ENCODE measurements at places on chromosomes 2 and 18.

DNA sequence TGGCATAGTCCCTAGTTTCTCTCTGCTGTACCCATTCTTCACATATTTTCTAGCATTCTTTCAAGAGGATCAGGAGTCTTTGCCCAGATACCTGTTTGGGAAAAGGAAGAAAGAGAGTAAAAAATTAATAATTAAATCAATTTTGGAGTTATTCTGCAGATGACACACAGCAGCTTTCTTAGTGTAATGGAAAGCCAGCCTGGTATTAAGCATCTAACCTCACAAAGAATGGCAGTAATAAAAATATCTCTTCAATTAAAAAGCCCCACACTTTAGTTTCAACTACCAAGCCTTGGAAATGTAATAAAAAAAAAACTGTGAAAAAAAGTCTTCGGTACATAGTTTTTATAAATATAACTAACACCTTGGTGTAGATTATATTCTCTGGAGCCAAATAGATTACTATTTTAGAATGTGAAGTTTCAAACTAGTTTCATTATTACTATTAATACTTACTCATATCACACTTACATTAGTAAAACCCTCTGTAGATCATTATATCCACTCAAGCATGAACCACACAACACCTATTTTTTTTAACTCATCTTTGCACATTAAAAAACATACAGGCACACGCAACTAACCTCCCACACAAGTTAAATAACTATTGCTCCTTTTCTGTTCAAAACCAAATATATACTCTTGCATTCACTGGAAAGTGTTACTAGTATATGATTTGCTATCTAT is 90.9 kb downstream of the GPD2 start:
- no peak for DNase-seq

DNA sequence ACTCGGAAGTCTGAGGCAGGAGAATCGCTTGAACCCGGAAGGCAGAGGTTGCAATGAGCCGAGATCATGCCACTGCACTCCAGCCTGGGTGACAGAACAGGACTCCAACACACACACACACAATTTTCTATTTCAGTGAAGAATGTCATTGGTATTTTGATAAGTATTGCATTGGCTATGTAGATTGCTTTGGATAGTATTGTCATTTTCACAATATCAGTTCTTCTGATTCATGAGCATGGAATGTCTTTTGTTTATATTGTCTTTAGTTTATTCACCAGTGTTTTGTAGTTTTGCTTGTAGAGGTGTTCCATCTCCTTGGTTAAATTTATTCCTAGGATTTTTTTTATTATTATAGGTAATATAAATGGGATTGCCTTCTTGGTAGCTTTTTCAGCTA is 693.4 kb upstream of the SYT4 start:
- DNase-seq: no peak

GRCh38 chr2:151189125-151189524 is 72.5 kb downstream of the RBM43 start:
- DNase-seq: no peak

DNA sequence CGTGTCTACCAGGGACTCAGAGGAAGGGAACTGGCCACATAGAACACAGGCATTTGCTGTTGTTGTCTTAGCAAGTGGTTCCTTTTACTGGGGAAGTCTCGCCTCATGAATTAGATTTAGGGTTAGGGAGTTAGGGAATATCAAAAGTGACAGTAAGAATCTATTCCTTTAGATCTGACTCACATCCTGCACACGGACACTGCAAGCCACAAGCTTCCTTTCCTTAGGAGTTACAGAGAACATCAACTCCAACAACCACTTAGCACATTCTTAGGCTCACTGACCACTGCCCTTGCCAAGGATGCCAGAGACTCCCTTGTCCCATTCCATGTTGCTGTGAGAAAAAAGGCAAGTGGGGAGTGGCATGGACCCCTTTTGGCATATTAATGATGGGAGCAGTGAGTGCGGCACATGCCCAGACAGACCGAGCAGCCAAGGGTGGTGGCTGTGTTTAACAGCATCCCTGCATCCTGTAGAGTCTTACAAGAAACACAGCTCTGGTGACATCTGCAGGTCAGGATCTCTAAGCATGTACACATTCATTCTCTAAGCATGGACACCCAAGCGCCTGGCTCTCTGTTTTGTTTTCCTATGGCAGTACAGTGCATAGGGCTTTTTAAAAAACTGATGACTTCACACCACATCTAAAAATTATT is 745.6 kb upstream of the RAB6C start:
- DNase-seq: peak; percentile 13

GRCh38 chr2:209505410-209505809 is 81.6 kb downstream of the MAP2 start:
- no peak for DNase-seq

GRCh38 chr2:25230198-25230947 is 62.0 kb upstream of the POMC start:
- peak; percentile 9 for DNase-seq

- DNase-seq: no peak
Measured at GRCh38 chr18:54086046-54086802, 138.2 kb downstream of the MBD2 start.

DNA sequence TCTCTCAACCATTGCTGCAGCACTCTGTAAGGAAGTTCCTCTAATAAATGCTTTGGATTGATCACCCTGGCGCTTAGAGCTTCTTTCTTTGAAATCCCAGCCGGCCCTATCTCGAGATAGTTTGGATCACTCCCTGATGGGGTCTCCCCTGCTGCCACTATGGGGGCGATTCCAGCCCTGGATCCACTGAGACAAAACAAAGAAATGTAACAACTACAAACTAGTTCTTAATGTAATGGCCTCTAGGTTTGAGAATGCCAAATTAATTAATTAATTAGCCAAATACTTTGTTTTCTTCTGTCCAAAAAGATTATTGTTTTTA is 15.2 kb downstream of the SRSF7 start:
- DNase-seq: no peak

DNA sequence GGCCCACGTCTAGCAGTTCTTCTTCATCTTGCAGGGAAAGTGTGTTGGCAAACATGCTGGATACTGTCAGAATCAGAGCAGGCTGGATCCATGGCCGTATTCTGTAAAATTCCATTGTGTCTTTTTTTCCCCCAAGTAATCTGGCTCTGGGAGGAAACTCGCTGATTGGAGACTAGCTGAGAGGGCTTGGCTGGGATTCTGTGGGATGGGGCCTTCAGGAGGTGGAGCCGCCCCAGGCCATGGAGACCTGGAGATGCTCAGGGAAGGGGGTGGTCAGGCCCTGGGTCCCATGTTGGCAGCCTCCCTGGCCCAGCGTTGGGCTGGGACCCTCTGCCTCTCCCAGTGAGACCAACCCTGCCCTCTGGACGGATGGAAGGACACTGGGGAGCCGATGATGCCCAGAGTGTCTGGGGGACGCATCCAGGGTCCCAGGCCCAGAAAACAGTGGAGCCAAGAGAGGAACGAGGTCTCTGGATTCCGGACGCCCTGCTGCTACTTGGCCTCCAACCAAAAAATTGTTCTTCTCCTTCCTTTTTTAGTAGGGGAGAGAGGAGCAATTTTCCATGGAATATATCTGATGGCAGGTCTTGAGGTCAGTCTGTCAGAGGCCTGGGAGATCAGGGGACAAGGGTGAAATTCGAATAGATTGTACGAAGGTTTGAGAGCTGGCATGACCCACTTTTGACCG is 114.5 kb downstream of the AGAP1 start:
- no peak for DNase-seq

DNA sequence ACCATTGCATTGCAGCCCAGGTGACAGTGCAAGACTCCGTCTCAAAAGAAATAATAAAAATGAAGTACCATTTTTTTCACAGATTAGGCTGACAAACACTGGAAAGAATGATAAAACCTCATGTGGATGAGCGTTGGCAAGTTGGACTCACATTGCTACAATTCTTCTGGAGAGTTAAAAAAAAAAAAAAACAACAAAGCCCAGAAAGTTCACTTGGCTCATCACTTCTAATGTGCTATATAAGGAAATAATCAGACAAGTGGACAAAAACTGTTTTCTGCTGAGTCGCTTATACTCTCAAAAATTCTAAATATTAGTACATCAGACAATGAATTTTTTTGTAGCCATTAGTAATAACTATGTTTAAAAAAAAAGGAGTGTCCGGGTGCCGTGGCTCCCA is 38.4 kb downstream of the PKP4 start:
- DNase-seq: no peak

- DNase-seq: no peak
Measured at GRCh38 chr18:76234676-76235060, 260.4 kb downstream of the ZNF516 start.

DNA sequence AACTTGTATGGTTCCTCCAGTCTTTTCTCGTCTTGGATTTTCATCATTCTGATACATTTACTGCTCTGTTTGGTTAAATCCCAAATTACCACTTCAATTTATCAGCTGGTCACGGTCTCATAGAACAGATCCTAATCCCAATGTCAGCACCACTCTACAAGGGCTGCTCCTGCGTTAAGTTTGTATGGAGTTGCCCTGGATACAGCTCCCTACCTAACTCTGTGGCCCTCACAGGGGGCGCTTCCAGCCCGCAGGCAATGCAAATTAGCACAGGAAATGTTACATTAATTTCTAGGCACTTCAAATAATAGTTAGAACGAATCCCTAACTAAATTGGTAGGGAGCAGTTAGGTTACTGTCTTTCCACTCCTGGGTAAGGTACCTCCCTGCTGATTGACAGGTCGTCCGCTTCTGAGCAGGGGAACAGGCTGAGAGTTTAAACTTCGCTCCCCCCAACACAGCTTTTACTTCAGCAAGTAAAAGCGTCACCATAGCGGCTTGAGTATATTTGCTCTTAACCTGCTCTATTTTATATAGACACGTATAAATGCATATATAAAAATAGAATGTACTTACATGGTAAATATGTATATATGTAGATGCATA is 238.5 kb upstream of the FANCL start:
- no peak for DNase-seq

DNA sequence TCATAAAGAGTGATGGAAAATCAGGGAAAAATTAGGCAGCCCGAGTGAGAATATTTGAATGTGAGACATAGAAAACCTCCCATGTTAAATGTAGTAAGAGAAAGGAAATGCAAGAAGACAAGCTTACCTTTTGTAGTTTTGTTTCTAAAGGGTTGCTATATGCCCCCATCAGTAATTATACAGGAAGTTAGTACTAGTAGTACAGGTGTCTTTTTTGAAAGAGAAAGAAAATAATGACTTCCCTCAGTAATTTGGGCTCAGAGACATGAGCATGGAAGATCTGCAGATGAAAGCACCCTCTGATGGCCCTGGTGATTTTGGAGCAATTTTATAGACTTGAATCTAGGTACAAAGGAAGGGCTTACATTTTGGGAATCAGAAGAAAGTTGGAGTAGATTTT is 80.8 kb downstream of the RHBDD1 start:
- DNase-seq: no peak

DNA sequence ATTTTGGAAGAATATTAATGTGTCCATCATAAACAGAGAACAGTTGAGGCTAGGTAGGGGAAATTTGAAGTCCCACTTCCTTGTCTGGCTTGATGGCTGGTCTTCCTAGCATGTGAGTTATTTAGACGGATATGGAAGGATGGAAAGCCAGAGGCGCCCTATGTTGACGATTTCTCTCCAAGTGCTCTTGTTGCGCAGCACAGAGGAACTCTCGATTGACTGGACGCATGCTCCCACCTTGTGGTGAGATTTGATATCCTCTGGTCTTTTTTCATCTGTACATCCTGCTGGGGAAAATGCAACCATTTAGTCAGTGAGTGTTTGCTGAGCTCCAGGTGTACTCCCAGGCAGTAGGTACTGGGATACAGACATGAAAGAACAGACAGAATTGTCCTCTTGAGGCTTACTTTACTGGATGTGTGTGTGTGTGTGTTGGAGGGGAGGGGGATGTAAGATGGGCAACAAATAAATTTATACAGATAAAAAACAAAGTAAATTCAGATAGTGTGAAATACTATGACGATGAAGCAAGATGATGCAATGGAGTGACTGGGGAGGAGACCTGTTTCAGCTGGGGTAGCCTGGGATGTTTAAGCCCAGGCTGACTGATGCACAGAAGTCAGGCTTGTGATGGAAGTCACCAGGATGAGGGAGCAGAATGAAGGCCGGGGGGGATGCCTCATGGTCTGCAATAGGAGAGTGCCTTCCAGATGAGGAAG is 137.2 kb downstream of the TRIM43 start:
- peak; percentile 27 for DNase-seq

GRCh38 chr2:70505613-70506391 is 47.8 kb downstream of the TGFA start:
- peak; percentile 11 for DNase-seq

DNA sequence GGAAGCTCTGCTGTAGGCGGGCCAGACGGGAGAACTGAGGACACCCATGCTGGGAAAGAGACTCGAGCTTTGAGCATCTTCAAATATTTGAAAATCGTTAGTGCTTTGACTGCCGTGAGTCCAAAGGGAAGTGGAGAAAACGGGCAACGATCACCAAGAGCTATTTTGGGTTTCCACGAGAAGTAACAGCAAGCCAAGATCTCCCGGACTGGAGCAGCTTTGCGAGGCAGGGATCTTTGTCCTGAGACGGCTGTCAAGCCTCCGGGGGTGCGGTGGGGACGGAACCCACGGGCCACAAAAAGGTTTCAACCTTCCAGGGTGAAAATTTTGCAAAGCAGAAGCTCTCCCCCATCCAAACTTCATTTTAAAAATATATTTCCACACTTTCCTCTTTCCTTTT is 195.8 kb downstream of the NDUFA10 start:
- no peak for DNase-seq

DNA sequence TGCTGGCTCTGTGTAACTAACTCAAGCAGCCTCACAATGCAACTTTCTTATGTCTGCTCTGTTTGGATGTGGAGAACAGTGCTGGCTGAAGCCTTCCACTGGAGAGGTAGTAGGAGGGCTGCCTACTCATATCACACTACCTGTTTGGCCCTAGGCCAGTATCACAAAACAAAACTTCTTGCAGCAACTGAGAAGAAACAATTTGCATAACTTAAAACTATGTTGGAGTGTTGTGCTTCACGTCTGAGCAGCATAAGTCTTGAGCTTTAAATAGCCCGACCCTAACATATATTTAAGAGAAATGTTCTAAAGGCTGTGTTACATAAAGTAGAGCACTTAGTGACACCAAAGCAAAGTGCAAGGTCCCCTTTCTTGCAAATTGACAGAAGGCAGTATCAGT is 204.9 kb upstream of the ACVR2A start:
- DNase-seq: no peak

- no peak for DNase-seq
Measured at GRCh38 chr2:3634596-3635121, 23.3 kb upstream of the ALLC start.

Measured in NCI-H510A treated with DMSO at 0.1 percent for 48 hours (cell line).